ENCODE measurements at places on chromosomes 3 and 15.

DNA sequence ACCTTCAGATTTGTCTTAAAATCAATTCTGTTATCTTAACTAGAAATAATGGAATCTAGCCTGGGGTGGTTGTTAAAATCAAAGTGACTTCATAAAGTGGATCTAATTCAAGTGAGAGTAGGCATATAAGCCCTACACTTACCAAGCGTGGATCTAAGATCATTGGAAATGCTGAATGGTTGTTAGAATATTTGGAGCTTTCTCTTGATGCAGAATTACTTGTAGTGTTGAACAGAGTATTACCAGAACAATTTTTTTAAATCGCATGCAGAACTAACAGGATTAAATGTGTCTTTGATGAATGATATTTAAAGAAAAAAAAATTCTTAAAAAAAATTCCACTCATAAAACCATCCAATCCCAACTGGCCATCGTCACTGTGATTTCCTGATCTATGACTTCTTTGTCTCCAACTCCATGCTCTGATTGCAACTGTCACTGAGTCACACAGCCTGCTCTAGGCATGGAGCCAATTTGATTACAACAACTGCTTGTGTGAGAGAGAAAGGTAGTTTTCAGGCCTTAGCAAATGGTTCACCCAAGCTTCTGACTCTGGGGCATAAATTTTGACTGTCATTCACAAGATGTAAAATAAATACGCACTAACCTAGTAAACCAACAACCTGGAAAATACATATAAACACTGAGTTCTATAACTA is 25.9 kb upstream of the SPRED1 start:
- no peak for DNase-seq

GRCh38 chr15:79635149-79635771 is 203.1 kb downstream of the MINAR1 start:
- DNase-seq = no peak

- DNase-seq = no peak
Observed at GRCh38 chr3:194976874-194977273, 291.2 kb downstream of the FAM43A start.

GRCh38 chr3:189311521-189311920 is 139.8 kb downstream of the TPRG1 start:
- DNase-seq = peak; percentile 47

DNA sequence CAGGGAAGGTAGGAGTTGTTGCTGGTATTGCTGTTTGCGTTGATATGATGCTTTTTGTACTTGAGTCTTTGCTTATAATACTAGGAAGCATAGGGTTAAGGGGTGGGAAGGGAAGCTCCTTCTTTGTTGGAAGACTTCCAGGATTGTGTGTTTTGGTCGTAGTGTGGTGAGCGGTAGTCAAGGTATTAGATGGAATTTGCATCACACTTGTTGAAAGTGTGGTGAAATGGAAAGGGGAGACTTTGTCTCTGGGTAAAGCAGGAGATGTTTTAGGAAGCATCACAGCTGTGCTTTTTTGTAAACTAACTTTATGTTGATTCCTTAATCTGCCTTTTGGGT is 14.9 kb downstream of the IGSF10 start:
- no peak for DNase-seq

DNA sequence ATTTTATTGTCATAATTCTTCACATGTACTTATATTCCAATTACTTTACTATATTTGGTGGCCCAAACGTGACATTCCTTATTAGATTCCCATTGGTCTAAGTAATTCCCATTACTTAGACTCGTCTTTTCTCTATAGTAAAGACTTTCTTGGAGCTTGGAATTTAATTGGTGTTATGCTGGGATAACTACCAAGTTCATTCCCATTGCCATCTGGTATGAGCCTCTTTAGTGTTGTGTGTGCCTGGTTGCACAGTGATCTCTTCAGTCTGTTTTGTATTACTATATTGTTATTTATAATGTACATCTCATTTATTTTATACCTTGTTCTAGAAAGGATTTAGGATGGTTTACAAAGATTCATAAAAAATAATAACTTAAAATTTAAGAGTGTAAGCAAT is 27.8 kb downstream of the TMEM108 start:
- no peak for DNase-seq

DNA sequence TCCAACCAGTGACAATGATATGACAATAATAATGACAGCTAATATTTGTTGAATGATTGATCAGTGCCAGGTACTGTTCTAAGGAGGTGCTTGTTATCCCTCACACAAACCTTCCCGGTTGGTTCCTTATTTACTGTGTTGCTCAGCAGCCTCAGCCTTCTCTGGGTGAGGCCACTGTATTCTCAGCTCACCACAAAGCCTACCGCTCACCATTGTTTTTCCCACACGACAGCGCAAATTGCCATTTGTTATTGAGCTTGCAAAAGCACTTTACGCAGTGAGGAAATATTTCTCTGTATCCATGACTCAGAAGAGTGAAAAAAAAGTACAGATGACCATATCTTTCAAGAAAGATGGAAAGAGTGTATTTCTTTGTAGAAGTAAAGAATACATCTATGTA is 49.5 kb upstream of the PDZRN3 start:
- DNase-seq = peak; percentile 13

GRCh38 chr3:21673393-21673792 is 77.6 kb downstream of the ZNF385D start:
- DNase-seq = no peak

DNA sequence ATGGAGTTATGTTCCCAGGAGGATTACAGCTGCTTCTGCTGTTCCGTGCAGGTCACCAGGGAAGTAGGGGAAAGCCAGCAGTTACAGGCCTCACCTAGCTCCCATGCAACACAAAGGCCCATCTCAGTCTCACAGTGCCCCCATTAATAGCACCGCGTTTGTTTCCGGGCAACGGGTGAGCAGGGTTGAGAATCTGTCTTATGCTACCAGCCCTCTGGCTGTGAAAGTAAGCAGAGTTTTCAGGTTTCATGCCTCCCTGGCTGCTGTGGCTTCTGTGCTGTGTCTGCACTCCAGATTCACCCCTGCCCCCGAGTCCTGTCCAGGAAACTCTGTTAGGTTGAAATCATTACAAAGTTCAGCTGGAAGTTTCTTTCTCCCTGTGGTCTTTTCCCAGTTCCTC is 254.4 kb upstream of the GPR149 start:
- DNase-seq = no peak

- no peak for DNase-seq
Observed at GRCh38 chr3:27657404-27657803, 64.7 kb downstream of the EOMES start.

Data from NCI-H1436 (cell line).